Activated gamma-delta T cell (primary cell): ENCODE measurements at places on chromosomes 3 and 15.
A peak's percentile ranks its signal among the peaks of the same experiment; 100 is the strongest.

DNA sequence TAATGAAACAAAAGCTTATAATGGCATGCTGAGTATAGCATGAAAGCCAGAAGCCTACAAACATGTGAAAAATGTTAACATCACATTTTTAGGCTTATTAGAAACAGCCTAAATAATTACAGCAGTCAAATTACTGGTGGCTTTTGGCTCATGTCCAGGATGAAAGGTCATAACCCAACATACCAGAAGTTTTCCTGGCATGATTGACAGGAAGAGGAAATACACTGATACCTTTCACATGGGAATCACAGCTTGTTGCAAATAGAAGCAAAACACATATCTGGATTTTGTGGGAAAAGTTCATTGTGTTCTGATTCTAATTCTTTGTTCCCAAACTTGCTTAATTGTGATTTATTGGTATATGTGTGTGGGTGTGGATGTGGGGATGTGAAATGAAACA, 393.5 kb upstream of the ARRDC4 start:
- DNase-seq: no peak

DNA sequence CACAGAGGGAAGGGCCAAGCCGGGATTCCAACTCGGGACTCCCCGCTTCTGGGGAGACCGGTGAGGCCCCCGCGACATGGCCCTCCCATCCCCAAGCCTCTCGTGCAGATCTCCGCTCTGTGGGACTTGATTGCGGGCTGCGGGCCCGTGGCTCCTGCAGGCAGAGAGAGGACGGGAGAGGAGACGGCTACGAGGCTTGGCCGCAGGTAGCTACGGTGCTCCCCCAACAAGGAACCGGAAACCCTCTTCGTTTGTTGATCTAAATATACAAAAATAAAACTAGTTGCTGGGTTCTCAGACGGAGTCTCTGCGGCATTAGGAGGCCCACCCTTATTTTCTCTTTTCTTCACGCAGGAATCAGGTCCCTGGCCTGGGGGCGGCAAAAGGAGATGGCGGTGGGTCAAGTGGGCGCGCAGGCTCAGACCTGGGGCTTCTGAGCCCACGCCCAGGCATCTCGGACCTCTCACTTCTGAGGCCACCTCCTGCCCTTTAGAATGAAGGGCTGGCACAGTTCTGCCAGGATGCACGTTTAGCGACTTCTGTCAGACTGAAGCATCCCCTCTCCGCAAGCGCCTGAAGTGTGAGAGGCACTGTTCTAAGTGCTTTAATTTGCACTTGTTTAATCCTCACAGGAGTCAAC, 10.9 kb downstream of the GNB5 start:
- DNase-seq: peak; percentile 43

DNA sequence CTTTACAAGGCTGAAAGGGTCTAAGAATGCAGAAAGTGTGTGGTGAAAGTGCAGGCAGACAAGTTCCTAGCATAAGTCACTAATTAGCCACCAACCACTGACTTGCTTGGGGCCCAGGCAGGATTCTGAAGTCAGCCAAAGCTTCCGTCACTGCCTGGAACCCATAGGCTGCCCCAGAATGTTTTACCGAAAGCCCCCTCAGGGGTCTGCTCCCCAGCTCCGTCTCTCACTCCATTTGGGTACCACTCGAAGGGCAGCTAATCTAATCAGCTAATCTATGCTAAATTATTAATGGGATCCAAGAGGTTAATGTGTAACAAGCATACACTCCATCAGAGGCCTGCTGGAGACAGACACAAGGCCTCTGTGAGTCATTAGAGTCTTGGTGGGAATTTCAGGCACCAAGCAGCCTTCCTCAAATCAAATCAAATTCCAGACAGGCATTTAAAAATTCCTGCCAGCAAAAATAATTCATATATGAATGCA, 13.2 kb downstream of the ADAMTS9 start:
- DNase-seq: no peak

GRCh38 chr3:155978324-155978723, 107.9 kb downstream of the GMPS start:
- no peak for DNase-seq

DNA sequence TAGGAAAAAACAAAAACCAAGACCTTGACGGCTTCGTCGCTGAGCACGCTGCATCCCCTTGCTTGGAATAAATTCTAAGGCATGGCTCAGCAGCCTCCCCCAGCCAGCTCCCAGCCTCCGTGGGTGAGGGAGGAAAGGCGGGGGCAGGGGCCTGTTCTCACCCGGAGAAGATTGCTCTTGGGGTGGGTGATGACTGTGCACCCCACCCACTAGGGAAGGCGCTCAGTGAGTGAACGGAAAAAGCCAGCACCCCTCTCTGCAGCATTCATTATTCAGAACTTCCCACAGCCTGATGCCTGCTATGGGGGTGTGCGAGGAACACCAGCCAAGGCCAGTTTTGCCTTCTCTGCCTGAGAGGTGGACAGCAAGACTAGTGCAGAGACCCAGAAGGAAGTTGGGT, 19.3 kb upstream of the NTRK3 start:
- DNase-seq: no peak

- DNase-seq: no peak
Measured at GRCh38 chr3:78879295-78879860, 888.4 kb downstream of the ROBO1 start.

DNA sequence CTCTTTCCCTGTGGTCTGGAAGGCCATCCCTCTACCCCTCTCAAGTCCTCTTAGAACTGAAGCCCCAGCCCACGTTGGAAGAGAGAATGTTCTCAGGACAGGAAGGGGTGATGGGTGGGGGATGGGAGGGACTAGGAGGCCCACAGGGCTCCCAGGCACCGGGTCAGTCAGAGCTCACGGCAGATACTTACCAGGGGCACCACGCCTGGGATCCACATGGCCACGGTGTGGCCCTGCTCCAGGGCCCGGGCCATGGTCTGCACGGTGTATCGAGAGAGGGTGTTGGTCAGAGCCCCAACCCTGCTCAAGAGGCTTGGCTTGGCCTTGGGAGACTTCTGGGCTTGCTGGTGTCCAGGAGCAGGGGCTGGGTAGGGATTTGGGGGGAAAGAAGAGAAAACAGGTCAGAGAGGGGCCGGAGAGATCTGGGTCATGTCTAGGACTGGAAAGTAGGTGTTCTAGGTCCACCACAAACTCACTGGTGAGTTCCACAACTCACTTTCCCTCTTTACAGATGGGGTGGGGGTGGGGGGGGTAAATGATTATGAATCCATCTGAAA, 9.8 kb downstream of the PLIN1 start:
- no peak for DNase-seq

DNA sequence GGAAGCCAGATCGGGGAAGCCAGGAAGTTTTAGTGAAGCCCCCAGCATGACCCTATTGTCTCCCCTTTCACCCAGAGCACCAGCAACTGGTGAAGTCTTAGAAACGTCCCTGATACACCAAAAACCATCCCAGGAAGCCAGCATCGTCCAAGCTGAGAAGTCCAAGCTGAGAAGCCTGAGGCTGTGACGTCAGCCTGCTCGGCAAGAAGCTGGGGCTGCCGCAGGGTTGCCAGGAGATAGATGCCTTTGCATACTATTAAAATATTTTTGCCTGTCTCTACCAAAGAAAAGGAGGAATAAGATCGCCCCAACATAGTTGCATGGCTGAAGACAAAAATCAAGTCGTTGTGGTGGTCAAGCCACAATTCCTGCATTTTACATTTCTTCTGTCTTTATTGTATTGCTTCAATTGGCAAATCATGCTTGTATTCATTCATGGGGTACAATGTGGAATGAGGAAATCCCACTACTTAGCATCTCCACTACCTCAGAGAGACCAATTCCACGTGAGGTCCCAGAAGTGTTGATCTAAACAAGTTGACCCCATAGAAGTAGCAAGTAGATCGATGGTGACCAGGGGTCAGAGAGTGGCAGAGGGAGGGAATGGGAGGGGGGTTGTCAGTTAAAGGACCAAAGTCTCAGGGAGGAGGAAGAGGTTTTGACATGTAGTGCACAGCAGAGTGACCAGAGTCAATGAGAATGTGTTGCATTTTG, 19.6 kb upstream of the EMC3 start:
- DNase-seq: no peak

DNA sequence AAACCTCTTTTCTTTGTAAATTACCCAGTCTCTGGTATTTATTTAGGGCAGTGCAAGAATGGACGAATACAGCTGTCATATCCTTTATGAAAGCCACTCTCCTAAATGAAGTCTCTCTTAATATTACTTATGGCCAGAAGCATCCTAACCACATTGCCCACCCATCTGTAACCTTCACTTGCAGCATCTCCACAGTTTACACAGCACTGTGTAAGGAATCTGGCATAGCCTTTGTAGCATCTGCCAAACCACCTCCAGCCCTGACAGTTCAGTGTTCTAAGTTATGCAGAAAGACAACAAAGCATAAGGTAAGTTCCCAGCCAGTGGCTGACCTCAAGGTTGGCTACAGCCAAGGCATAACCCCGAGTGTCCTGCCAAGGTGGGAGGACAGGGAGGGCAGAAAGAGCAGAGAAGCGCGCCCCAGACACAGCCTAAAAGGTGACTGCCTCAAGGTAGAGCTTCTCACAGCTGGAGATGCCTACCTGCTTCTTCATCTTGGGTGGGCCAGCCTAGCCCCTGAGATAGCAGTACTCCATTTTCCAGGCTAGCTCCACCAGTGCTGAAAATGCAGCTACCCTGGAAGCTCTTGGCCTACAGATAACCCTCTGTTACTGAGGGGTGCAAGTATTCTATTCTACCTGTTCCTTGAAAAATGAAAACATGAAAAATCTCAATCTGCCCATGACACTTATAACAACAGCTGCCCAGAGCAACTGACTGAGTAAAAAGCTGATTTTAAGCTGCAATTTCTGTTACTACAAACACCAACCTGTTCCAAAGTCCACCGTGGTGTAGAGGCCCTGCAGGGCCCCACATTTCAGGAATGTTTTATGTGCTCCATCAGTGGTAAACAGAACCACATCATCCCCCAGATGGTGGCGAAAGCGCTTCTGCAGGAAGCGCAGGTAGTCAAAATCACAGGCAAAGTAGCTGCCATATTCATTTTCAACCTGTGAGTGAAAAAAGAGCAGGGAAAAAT, 39.3 kb downstream of the GLB1 start:
- DNase-seq: no peak

GRCh38 chr3:126341755-126342150, 15.5 kb downstream of the KLF15 start:
- DNase-seq: no peak

- no peak for DNase-seq
Measured at GRCh38 chr15:32864051-32864450, 146.2 kb downstream of the GREM1 start.

DNA sequence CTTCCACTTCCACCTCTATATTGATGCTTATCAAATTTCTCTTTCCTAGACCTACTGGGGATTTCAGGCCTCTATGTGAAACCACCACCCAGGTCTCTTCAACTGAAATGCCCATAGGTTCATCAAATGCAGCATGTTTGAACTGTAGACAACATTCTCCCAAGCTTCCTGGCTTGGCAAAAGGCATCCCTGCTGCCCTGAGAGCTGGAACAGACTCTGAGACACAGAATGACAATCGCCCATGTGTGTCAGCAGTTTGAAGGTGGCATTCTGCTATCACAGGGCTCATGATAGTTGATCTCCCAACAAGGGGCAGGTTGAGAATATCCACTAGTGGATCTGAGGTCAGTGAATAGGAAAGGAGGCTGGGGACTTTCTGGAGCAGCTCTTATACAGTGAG, 200.7 kb downstream of the RPLP1 start:
- DNase-seq: no peak

DNA sequence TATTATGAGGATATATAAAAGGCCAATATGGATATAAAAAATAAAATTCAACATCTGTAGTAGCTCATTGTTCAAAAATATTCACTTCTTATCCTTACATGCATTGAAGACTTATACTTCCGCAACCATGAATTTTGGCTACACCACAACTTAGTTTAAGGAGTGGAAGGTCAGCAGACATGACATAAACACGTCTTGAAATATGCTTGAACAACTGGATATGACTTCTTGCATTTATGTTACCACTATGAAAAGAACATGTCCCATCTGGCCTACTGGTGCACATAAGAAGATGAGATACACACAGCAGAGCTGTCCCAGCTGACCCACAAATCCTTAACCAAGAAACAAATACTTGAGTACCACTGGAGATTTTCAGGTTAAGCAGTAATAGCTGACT, 52.1 kb downstream of the MYO9A start:
- no peak for DNase-seq

DNA sequence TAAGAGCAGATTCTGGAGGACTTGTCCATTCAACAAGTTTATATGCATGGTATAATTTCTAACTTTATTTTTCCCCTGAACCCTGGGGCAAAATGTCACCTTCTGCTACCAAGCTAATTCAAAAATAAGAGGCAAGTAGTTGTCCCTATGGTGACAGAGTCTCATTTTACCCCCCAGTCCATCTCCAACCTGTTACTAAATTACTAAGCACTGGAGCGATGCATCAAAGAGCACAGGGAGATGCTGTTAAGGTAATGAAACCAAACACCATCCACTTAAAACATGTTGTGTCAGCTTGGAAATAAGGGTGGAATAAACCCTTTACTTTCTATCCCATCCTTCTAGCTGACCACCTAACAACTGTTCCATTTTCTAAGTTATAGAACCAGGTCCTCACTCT, 417.4 kb upstream of the ATP11B start:
- DNase-seq: no peak

DNA sequence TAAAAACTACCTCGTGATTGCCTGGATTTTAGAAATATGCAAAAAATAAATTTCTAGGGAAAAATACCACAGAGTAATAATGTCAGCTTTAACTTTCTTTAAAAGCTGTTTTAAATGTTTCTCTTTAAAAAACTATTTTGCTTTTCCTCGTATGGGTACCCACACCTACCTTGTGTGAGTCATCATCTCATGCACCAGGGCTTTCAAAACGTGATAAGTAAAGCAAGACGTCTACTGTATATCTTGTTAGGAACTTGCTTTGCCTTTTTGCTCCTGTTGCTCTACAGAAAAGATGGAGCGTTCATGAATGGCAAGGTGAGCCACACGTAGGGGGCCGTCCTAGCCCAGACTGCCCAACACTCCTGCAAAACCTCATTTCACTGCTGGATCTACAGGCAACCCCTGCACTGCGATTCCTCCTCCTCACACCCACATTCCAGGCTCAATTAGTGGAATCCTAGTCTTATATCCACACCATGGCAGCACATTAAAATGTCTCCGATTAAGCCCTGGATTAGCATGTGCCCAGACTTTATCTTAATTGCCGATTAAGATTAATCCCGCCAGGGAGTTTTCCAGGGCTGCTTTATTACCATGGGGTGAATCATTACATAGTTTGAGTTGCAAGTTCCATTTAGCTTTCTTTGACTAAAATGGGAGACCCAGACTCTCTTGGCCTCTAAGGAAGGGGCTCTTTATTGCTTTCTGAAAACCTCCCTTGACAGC, 293.6 kb upstream of the ICE2 start:
- no peak for DNase-seq

- DNase-seq: no peak
Measured at GRCh38 chr15:99155961-99156443, 51.1 kb downstream of the SYNM start.

GRCh38 chr3:123110282-123110975, 43.6 kb downstream of the PDIA5 start:
- DNase-seq: no peak

DNA sequence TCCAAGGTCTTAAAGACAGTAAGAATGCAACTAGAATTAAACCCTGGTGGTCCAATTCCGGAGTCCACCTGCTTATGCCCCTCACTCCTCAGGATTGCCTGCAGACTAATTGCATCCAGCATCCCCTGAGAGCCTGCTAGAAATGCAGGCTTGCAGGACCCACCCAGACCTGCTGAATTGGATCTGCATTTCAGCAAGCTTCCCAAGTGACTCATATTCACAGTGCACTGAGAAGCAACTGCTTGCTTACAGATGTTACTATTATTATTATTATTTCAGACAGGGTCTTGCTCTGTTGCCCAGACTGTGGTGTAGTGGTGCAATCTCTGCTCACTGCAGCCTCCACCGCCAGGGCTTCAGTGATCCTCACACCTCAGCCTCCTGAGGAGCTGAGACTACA, 83.5 kb upstream of the VGLL4 start:
- no peak for DNase-seq
